SW 1271 (cell line): ENCODE measurements at places on chromosomes 6 and 20.

DNA sequence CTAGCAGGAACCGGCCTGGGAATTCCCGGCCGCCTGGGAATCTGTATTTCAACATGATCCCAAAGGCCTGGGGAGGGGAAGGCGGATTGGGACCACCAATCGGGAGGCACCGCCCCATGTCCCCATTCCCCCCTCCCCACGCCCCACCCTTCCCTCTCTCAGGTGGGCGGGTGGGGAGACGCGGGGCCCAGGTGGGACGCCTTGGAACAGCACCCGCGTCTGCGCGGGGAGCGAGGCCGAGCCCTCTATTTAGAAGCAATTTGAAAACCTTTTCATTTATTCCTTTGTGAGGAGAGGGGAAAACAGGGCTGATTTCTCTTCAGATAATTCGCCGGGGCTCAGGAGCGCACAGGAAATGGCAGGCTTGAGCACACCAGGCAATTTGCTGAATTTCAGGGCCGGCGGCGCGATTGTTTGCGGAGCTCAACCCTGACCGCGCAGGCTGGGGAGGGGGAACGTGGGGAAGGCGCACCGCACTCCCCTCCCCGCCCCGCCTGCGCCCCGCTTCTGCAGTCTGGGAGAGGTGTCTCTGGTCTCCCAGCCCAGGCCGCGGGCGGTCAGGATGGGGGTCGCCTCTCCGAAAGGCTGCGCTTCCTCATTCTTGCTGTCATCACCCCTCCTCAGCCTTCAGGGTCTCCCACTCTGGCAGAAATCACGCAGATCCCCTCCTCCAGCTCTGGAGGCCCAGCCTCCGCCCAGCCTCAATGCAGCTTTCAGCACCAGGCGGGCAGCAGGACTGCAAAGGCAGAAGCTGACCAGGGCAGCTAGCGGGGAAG is 170.0 kb downstream of the GRM4 start:
- DNase-seq, result no peak

- no peak for DNase-seq
These were observed 62.1 kb upstream of the PHACTR1 start for GRCh38 chr6:12654514-12654913.

DNA sequence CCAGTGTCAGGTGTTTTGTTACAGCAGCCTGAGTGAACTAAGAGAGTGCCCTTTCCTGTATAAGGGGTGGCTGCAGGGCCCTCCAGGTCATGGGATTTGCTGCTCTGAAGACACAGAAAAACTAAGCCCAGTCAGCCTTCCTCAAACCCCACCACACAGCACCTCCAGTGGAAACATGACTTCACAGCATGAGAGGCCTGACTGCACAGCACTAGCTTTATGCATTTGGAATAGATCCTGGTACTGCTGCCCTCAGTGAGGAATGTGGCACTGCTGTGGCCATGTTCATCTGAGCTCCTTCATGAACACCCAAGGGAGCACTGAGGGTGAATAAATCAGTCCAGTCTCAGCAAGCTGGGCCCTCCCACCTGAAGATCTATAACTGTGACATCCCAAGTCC is 296.1 kb upstream of the FOXQ1 start:
- DNase-seq, result no peak

GRCh38 chr6:32843331-32843978 is 392 bp downstream of the PSMB8 start:
- DNase-seq, result no peak

- DNase-seq, result no peak
These were observed 184.2 kb upstream of the SPTLC3 start for GRCh38 chr20:12824328-12825225.

DNA sequence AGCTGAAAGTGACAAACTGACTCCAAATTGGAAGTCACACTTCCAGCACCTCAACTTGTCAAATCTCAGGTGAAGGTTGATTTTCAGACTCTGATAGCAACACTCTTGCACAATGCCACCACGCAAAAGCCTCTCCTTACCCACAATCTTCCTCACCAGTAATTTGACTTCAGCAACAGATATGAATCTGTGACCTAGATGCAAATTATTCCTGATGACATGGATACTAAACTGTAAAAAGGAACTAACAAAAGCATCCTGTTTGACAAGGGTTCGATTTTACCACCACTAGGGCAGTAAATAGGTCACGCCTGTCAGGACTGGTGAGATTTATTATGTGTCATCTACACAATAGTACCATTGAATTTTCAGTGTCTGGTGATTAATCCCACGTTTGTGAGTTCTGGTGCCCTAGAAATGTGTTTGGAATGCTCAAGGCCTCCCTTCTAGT is 134.4 kb upstream of the COL21A1 start:
- DNase-seq, result no peak

DNA sequence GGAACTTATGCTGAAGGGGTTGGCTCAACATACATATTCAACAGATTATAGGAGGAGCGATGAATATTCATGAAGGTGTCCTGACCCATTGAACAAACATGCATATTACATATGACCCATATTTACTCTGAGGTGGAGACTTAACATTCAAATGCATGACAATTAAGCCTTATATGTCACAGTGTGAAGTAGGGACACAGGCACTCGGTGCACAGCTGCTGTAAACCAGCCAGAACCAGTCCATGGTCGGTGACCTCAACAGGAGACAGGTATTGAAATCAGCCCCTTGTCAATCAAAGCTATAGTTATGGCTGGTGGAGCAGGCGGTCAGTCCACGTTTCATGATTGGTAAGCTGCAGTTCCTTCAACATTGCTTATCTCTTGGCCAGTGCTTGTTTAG is 347.3 kb downstream of the THBS2 start:
- no peak for DNase-seq

GRCh38 chr6:106731144-106731842 is 101.9 kb downstream of the QRSL1 start:
- DNase-seq, result no peak

GRCh38 chr20:16419138-16419715 is 154.0 kb downstream of the KIF16B start:
- no peak for DNase-seq

DNA sequence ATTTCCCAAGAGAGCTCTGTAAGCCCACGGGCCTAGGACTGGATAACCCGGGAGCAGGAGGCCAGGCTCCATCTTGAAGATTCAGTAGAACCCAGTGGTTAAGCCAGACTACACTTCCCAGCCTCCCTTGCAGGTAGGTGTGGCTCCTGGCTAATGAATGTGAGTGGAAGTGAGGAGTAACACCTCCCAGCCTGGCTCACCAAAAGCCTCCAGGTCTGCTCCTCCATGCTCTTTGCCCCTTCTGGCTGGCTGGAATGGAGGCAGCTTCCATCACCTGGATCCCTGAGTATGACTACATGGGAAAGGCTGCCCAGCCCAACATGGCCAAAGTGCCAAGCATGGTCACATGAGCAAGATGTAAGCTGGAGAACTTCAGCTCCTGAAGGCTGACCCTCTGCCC is 9.7 kb downstream of the LRRN4 start:
- DNase-seq, result no peak

DNA sequence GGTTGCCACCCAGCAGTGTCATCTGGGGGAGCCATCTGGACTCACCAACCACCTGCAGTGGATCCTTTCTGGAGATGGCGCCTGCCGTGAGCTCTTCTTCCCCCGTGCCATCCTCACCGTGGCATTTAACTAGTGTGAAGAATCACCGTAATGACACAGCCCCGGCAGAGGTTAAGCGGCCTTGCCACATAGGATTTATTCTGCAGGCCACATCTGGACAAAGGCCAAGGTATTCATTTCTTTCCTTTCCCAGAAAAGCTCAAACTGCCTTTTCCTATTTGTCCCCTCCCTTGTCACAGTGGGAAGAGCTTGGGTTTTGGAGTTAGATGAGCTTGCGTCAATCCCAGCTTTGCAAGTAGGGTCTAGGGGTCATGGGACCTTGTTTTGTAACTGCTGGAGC is 88.4 kb downstream of the PXDC1 start:
- DNase-seq, result no peak

- DNase-seq, result no peak
These were observed 186.6 kb downstream of the DOK5 start for GRCh38 chr20:54661880-54662465.

DNA sequence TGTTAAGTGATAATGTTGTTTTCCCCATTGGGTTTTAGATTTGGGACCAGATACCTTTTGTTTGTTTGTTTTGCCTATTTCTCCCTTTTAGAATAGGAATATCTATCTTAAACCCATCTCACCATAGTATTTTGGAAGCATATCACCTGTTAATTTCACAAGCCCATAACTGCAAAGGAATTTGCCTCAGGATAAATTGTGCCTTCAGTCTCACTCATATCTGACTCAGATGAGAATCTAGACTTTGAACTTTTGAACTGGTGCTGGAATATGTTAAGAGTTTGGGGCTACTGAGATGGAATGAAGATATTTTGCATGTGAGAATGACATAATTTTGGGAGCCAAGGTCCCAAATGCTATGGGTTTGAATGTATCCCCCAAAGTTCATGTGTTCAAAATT is 607.4 kb downstream of the HACE1 start:
- DNase-seq, result no peak

GRCh38 chr6:148704400-148705246 is 42.2 kb upstream of the UST start:
- no peak for DNase-seq

GRCh38 chr20:53678990-53679596 is 85.5 kb upstream of the ZNF217 start:
- no peak for DNase-seq

DNA sequence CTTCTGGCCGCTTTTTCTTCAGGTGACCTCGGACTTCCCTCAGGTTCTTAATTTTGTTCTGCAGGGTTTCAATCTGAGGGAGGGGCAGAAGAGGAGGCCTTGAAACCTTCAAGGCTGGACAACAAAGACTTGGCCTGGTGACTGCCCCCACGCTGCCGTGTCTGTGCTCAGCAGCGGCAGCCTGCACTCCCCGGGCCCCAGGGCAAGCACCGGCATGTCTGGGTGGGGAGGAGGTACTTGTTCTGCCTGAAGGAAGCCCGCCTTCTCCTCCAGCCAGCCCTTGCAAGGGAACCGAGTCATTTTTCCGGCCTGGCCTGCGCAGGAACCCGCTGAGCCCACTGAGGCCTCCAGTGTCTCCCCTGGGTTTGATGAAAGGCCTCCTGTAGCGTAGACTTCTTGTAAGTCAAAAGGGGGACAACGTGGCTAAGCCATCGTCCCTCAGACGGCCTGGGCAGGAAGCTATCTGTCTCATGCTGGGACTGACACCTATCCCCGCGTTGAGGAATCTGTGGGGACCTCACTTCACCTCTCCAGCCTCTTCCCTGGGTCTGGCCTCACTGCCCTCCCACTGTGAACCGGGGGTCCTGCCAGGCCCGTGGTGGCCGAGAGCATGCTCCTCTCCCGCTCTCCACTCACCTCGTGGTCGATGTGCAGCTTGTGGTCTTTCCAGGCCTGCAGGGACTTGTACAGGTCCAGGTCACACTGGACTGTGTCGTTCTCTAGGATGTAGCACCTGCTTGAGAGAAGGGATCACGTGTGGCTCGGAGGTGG is 119.9 kb downstream of the SULF2 start:
- no peak for DNase-seq

- no peak for DNase-seq
These were observed 11.0 kb downstream of the TSPYL1 start for GRCh38 chr6:116268589-116269293.

DNA sequence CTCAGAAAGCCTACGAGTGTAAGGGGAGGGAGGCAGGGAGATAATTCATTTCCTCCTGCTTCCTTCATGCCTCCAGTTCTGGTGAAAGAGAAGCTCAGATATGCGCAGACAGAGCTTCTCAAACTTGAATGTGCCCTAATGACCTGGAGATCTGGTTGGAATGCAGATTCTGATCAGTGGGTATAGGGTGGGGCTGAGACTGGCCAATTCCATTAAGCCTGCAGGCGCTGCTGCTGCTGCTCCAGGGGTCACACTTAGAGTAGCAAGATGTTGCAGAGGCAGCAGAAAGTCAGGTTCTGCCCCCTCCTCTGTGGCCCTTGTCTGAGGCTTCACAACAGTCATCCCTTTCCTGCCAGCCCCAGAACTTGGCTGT is 161.0 kb downstream of the DHX35 start:
- DNase-seq, result no peak

- DNase-seq, result peak; percentile 96
These were observed 75.7 kb downstream of the SYNJ2 start for GRCh38 chr6:158057213-158057987.

GRCh38 chr6:107062691-107063090 is 34.7 kb downstream of the MTRES1 start:
- DNase-seq, result no peak

DNA sequence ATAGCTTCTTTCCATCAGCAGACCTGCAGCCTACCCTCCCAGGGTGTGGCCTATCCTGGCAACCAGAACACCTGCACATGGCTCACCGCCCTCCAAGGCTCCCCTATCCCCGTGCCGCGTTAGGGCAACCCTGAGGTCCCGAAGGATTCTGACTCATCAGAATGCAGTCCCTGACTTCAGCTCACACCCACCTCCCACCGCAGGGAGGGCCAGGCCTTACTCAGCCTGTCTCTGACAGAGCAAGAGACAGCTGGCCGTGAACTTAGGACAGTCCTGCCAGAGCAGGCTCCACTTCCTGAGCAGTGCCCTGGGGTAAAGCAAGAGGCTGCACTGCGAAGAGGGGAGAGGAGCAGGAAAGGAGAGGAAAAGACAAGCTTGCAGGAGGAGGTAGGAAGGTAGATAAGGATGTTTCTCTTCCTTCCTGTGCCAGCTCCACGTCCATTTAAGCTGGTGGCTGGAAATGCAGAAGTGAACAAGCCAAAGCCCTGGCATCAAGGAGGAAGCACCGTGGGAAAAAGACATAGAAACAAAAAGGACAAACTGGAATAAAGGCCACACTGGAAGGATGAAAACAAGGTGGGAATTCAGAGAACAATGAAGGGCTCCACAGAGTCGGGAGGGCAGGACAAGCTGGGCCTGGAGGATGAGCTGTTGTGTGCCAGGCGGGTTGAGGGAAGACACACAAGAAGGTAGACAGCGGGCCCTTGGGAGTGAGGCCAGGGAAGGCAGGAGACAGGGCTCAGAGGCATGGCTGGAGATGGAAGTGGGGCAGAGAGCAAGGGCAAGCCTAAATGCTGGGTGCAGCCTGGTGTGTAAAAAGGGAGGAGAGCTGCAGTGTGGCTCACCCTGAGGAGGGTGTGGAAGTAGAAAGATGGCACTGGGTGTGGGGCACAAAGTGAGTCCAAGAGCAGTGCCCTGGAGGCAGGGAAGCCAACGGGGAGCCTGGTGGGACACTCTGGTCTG is 102.7 kb downstream of the SLC23A2 start:
- DNase-seq, result no peak

DNA sequence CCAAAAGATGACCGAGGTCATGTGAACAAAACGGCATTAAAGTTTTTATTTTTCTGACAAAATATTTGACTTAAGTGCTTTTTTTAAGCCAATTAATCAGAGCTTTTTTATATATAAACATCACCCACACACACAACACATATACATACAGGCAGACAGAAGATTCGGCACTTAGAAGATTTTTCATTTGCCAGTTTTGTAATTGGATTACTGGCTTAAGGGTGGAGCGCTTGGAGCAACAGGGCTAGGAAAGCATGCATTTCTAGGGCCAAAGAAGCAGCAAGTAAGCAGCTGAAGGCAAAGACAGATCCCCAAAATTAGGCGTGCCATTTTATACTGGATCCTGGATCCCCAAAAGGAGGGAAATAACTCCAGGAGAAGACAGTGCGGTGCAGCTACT is 30.3 kb downstream of the SAMD5 start:
- DNase-seq, result no peak
